ENCODE measurements at places on chromosomes 7 and 10.

DNA sequence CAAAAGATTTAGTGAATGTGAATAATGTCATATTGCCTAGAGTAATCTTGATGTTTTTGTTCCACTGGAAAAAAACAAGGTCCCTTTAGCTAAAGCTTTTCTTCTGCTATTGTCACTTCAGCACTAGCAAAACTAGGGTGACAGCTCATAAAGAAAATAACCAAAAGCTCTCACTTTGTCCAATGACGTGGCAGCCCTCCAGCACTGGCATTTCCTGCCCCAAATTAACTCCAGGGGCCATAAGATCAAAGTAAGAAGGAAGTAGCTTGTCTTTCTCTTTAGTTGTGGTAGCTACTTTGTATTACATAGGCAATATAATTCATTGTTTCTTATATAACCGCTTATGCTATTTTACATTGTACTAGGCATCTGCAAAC is 47.3 kb downstream of the LRRN3 start:
- peak; percentile 83 for DNase-seq

DNA sequence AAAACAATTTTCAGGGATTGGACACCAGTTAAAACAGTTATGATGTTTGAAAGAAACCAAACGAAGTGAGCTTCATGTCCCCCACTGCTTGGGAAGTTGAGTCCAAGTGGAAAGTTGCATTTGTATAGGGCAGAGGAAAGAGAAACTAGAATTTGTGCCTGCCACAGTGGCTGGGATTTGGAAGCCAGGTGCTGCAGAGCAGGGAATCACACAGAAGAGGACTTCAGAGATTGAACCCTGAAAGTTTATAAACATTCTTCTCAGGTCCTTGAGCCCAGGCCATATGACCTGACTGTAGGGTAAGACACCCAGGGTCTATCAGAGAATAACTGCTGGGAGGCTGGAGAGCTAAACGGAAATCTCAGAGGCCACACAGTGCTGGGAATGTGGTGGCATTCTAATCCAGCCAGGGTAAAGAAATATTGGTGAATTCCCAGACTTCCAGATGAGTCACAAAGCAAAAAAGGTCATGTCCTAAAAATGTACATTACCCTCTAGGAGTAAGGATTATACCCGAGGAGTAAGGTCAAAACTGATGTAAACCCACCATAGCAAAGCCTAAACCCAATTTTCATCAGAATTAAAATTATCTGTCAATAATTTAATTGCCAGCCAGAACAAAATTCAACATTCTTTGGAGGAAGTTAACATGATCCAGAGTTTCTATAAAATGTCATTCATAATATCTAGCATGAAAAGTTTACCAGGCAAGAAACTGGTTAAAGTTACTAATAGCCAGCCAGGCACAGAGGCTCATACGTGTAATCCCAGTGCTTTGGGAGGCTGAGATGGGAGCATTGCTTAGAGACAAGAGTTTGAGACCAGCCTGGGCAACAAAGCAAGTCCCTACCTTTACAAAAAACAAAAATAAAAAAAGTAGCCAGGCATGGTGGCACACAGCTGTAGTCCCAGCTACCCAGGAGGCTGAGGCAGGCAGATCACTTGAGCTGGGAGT is 31.2 kb downstream of the TOMM7 start:
- no peak for DNase-seq

DNA sequence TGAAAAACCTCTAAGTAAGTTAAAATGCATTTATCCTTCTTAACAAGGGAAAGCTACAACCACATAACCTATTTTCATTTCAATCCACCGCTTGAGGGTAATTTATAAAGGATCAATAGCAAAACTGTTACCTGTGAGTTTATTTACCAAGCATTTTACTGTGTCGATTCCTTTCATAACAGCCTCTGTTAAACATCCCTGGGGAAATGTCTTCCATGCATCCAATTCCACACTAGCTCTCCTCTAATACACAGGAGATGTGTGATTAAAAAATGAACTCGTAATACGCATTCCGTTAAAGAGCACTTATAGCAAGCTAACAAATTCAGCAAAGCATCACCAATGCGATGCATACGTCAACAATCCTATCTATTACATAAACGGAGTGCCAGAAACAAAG is 185.7 kb downstream of the SFMBT2 start:
- DNase-seq = no peak

- DNase-seq = no peak
These were observed 297.8 kb upstream of the PRKCQ start for GRCh38 chr10:6877722-6878392.

DNA sequence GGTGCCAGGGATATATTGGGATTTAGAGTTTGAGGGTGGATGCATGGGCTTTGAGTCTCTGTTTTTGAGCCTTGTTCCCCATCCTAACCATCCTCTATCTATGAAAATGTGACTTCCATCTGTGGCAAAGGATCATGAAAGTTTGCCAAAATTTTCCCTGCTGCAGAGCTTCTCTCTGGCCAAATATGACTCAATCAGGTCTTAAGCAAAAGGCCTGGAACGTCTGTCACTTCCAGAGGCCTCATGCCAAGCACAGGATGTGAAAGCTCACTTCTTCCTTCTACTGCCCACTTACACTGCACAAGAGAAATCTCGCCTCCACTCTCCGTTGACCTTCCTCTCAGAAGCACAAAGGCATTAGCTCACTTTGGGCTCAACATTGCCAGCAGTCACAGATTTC is 696.9 kb upstream of the NRP1 start:
- no peak for DNase-seq

DNA sequence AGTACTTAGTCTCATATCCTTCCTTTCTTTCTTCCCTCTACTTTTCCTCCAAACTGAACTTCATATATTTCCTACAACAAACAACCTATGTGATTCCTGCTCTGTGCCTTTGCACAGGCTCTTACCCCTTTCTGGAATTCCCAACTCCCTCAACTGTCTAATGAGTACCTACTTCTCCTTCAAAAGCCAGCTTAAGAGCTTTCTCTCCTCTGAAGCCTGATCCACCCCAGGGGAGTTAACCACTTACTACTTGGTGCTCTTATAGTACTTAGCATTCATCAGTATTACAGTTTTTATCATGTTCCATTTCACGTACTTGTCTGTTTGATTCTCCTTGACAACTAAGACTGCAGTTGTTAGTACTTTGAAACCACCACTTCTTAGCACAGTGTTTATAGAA is 246.1 kb downstream of the LRRTM3 start:
- DNase-seq = no peak
